NB4 (cell line): ENCODE measurements at places on chromosomes 2 and 18.

- DNase-seq = peak; percentile 84
Measured at GRCh38 chr2:27890924-27891672, 569 bp downstream of the BABAM2 start.

DNA sequence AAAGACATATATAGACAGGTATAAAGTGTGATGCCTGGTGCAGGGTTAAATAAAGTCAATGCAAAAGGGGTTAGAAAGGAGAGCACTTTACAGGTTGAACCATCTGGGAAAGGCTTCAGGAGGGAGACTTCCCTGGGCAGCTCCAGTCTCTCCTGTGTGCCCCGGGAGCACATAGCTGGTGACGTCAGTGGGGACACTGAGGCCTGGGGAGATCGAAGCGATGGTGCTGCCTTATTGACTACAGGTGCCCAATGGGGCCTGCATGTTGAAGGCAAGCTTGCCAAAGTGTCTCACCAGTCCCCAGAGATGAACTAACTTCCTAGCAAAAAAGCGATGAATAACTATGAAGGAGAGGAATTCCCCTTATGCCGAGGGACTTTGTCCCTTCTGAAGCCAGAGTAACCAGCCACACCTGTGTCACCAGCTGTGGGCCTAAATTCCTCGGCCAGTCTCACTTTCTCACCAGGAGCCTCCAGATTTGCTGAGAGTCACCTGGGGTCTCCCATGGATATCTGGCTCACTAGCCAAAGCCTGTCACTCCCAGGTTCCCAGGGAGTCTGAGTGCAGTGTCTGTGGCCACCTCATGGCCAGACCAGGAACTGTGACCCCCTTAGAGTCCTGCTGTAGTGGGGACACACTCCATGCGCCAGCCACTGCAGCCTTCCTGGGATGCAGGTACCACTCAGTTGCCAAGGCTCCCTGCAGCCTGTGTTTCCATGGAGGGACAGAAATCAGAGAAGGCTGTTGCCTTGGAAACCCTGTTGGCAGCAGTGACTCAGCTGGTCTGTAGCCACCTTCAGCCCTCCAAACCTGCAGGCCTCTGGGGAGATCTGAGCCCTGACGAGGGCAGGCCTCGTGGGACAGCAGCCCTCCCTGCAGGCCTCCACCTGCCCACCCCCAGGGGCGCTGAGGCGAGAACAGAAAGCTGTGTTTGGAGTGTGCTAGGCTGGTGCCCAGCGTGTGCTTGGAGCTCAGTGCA lies 128.7 kb downstream of the CTIF start:
- no peak for DNase-seq

GRCh38 chr2:72623481-72623880 lies 202.4 kb downstream of the EXOC6B start:
- DNase-seq = no peak

- no peak for DNase-seq
Measured at GRCh38 chr2:31204783-31205182, 12.5 kb downstream of the CAPN14 start.

GRCh38 chr2:58543442-58543841 lies 302.3 kb upstream of the FANCL start:
- DNase-seq = no peak

DNA sequence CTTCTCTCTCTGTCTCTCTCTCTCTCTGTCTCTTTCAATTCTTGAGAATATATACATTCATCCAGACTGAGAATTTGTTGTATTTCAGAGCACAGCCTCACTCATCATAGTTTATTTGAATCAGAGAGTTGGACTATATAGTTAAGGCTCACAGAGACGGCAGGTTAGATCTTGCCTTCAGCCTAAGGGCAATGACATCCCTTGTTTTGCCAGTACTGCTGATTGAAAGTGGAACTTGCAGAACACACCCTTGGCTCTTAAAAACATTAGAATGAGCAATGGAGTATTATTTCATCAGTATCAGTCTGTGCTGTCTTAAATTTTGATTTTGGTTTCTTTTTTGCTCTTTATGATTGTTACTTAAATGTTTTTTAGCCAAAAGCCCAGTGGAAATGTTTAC lies 62.0 kb upstream of the DSG1 start:
- no peak for DNase-seq

DNA sequence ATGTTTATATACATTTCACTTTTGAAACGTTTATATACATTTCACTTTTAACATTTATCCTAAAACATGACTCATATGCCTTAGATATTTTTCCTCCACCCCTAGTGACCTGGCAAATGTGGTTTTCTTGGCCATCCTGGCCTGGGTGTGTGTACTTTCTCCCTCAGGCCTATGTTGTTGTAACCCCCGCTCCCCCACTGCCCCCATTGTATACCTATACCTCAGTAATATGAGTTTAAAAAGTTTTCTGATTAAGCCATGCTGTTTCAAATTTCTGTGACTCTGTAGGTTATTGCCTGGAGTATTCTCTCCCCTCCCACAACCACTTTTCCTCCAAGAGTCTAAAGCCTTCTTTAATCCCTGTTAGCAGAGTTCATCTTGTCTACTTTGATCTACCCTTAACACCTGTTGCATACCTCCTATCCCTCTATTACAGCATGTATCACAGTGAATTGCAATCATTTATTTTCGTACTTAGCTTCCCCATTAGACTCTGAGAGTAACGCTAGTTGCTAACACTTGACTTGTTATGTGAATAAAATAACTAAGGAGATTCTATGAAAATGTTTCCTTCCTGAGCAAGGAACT lies 67.9 kb downstream of the LCLAT1 start:
- DNase-seq = no peak

- no peak for DNase-seq
Measured at GRCh38 chr2:63374341-63374740, 213.9 kb downstream of the WDPCP start.

DNA sequence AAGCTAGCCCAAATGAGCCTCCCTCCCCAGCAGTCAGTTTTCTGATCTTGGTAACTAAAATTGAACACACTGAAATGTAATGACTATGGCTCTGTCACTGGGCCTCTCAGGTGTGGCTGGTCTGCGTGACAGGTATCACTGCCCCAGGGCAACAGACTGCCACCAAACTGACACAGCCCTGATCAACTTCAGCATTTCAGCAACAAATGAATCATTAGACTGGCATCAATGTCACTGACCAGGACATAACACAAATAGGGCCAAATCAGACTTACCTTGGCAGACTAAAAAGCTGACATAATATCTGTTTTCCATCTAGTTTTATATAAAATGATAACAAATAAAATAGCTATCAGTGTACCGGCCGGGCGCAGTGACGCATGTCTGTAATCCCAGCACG lies 290.8 kb upstream of the CHAC2 start:
- DNase-seq = no peak

DNA sequence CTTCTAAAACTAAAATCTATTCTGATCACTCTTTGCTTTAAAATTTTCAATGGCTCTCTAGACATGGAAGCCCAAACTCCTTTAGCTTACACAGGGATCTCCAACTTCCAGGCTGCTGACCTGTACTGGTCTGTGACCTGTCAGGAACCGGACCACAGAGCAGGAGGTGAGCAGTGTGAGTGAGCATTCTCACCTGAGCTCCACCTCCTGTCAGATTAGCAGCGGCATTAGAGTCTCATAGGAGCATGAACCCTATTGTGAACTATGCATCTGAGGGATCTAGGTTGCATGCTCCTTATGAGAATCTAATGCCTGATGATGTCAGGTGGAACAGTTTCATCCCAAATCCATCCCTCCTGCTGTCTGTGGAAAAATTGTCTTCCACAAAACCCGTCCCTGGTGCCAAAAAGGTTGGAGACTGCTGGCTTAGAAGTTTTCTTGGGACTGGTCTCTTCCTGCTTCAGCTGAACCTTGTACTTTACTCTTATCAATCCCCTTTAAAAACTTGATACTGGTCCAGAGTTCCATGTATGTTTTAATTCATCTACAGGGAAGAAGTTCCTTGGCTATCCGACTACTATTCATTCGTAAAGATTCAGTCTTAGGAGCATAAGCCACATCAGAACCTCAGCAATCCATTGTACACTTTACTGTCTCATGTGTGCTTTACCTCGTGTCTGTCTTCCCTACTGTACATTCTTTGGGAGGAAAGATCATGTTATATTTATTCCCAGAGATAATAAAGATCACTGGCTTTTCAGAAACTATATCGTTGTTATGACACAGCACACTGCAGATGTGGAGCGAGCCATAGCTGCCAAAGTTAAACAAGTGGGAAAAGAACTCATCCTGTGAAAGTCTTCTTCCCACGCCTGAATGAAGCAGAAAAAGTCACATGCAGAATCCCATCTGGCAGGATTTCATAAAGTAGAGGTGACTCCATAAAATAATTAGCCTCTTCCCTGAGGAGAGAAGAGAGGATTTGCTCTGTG lies 183.8 kb downstream of the LRATD1 start:
- no peak for DNase-seq

DNA sequence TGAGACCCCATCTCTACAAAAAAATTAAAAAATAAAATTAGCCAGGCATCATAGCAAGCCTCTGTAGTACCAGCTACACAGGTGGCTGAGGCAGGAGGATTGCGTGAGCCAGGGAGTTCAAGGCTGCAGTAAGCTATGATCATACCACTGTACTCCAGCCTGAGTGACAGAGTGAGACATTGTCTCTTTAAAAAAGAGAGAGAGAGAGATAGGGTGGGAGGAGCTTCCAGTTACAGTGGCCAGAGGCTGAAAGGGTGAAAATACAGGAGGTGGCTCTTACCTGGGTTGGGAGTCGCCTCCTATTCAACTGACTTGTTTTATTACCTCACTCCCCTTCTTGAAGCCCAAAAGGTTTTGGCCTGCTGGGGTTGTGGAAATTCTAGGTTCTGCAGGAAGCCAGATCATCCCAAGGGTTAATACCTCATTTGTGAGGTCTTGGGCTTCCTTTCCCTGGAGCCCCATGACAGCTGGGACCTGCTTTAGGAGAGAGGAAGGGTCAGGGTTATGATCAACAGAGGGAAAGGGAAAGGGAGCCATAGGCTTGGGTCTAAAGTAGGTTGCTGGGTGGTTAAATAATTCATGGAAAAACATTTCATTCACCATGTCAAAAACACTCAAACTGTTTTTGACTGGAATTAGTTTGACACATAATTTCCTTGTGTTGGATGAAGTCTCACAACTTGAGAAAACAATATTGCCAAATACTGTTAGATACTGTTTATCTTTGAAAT lies 17.4 kb downstream of the DYNC2LI1 start:
- DNase-seq = no peak

DNA sequence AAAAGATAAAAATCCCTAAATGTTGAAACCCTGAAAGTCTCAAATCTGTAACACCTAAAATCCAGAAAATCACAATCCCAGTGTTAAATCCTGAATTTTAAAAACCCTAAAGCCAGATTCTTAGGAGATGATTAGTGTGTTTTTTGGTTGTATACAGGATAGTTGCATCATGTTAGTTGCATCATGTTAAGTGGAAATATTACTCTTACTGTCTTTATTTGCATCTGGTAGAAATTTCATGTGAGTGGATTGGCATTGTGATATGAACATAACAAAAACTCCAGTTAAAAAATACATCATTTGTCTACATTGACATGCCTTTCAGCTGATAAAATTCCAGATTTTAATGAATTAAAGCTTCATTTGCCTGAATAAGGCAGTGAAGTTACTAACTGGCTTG lies 683.1 kb upstream of the ACVR2A start:
- no peak for DNase-seq

- no peak for DNase-seq
Measured at GRCh38 chr2:174563530-174564282, 33.9 kb downstream of the WIPF1 start.

- DNase-seq = no peak
Measured at GRCh38 chr2:230912046-230912445, 13.0 kb downstream of the GPR55 start.

GRCh38 chr2:39549718-39550464 lies 112.8 kb upstream of the MAP4K3 start:
- DNase-seq = no peak

DNA sequence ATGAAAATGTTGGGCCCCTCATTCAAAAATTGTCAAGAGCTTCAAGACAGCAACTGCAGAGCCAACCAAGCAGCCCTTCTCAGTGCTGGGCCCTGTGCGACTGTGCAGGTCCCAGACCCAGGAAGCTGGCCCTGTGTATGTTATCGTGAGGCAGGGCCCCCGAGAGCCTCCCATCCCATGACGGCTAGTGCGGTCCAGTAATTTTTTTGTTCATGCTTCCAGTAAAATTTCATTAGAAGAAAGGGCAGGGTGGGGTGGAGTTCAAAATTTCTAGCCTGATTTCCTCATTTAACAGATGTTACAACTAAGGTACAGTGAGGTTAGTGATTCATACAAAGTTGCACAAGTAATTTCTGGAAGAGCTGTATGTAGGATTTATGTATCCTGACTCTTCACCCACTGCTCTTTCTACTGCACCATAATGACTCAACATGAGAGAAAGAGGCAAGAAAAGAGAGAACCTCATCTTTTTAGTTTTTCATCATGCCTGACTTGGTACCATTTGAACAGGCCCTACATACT lies 105.5 kb downstream of the ZEB2 start:
- DNase-seq = peak; percentile 93

DNA sequence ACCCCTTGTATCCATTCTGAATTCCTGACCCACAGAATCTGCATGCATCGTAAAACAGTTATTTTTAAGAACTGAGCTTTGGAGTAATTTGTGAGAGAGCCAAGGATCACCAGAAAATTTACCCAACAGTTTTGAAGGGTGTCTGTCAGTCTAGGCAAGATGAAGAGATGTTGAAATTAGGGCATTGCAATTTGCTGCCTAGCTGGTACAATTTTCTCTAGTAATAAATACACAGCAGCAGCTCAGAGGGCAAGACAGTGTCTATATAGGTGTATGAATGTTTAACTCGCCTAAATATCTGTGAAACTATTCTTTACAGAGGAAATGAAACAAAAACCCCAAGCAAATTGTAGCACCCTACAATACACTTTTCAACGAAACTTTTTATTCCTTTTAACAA lies 377.8 kb upstream of the POU3F3 start:
- DNase-seq = no peak

- DNase-seq = no peak
Measured at GRCh38 chr2:150391779-150392178, 95.7 kb downstream of the RND3 start.

- no peak for DNase-seq
Measured at GRCh38 chr2:26459991-26460612, 17.8 kb downstream of the OTOF start.

DNA sequence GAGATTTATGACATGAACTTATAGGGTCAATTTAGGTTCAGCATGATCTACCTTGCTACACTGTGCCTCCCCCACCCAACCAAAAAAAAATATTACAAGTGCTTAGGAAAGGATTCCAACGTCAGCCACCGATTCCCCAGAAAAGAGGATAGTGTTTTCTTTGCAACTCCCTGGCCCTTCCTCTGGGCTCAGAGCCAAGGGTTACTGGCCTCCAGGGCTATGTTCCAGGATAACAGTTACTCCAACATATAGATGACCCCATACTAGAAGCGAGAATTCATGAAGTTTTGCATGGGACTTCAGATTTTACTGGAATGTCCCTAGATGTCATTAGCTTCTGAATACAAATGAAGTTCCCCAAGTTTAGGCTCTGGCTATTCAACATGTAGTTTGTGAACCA lies 172.1 kb downstream of the UPP2 start:
- DNase-seq = no peak
